Brain microvascular endothelial cell (primary cell): ENCODE measurements at places on chromosomes 7 and 10.

DNA sequence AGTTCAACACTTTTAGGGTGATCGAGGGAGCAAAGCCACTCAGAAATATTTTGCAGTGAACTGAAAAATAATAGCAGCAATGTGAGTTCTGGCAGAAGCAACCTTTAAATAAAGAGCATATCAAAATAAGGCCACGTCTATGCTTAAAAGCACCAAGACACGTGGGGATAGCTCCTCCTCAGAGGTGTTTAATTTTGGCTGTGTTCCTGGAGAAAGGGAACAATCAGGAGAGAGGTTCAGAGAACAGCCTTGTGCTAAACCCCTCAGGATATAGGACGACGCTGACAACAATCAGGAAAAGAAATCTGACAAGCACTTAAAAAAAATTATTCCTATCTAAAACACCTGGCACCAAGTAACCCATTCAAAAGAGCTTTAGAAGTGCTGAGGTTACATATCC is 471.9 kb upstream of the CELF2 start:
- DNase-seq, result no peak

GRCh38 chr10:31028081-31028480 is 3.6 kb downstream of the ZNF438 start:
- no peak for DNase-seq

DNA sequence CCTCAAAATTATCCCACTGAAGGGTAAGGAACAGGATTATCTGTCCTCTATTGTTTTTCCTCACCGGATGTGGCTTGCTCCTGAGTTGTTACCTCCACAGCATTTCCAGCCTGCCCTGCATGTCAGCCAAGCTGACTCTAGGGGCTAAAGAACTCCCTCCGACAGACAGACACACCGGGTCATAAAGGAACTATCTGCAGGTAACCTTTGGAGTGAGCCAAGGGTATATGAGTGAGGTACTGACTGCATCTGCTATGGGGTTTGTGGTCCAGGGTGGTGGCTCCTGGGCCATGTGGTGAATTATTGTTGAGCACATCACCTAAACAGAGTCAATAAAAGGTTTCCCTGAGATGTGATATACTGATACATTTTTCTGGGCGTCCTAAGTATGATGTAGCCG is 6.9 kb upstream of the KAZALD1 start:
- DNase-seq, result no peak

DNA sequence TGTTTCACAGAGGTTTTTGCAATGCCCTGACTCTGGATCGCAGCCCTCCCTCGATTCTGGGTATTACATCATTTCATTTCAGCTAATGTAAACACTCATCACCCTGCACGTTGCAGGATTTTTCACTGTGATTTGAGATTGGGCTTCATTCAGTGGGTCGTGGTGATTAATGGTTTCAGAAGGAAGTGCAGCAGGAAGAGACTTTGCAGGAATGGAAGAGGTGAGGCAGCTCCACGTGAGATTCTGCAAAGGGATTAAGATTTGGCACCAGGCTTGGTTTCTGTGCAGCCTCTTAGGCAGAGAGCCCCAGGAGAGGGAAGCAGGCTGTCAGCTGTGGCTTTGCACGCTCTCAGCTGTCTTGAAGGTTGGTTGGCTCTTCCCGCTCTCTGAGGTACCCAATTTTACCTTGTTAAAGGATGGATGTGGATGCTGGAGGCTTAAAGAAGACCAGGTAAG is 95.2 kb downstream of the PLCE1 start:
- peak; percentile 28 for DNase-seq

GRCh38 chr10:114221235-114221634 is 17.8 kb upstream of the VWA2 start:
- no peak for DNase-seq

GRCh38 chr7:77407906-77408305 is 8.2 kb downstream of the GSAP start:
- DNase-seq, result no peak

GRCh38 chr7:79736418-79736817 is 283.0 kb upstream of the MAGI2 start:
- no peak for DNase-seq

DNA sequence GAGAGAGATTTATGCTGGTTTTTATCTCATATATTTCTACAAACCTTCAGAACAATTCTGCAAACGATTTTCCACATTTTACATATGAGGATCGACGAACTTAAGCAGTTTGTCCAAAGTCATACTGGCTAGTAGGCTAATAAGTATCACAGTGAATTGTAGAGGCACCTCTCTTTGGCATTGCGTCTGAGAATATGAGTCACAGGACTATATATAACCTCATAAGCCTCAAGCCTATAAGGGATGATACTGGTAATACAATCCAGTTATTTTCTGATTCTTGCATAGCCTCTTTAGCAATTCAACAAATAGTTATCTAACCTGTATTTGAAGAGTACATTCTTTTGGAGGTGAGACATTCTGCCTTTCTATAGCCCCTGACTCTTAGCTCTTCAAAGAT is 129.8 kb downstream of the GPR158 start:
- no peak for DNase-seq

DNA sequence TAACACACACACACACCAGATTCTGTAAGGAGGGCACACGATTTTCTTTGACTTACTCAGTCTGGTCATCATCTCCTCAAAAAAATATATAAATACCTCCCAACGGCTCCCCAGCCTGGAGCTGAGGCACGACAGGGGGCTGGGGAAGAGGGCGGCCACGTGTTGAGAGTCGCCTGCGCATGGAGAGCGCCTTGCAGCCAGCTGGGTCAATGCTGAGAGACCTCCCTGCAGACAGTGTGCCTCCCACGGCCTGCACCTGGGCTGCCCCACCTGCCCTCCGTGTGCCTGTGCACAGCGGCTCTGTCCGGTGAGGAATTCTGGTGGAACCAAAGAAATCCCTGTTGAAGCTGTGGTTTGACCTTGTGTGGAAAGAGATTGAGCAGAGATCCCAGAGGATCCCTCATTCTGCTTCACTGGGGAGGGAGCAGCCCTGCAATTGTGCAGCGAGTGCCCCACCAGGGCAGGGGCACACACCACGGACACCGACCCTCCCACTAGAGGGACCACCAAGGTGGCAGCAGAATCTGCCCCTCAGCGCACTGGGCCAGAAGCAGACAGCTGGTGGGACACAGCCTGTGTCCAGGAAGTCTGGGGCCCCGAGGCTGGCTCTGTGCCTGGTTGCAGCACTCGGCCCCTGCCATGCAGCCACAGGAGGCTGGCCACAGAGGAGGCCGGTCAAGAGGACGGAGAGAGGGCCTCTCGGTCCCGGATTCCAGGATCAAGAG is 150.5 kb upstream of the PPP2R2D start:
- DNase-seq, result no peak

DNA sequence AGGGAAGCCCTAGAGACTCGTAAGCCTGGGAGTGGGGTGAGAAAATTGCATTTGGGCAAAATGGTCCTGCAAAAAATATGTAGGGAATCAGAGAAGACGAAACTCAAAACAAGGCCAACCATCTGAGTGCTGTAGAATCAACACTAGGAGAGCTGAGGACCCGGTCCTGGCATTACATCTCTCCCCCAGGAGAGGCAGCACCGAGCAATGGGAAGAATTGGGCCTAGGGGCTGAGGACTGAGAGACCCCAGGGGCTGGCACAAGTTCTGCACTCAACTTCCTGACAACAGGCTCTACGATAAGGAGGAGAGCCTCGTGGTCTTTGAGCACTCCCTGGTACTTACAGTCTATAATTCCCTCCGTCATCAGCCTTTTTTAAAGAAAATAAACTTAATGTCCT is 47.6 kb downstream of the BPGM start:
- no peak for DNase-seq
